CD4-positive, alpha-beta T cell treated with Interleukin-17A for 4 hours (primary cell): ENCODE measurements at places on chromosomes 1 and 21.

- no peak for DNase-seq
These were observed 11.8 kb downstream of the CFAP107 start for GRCh38 chr1:12757836-12758235.

DNA sequence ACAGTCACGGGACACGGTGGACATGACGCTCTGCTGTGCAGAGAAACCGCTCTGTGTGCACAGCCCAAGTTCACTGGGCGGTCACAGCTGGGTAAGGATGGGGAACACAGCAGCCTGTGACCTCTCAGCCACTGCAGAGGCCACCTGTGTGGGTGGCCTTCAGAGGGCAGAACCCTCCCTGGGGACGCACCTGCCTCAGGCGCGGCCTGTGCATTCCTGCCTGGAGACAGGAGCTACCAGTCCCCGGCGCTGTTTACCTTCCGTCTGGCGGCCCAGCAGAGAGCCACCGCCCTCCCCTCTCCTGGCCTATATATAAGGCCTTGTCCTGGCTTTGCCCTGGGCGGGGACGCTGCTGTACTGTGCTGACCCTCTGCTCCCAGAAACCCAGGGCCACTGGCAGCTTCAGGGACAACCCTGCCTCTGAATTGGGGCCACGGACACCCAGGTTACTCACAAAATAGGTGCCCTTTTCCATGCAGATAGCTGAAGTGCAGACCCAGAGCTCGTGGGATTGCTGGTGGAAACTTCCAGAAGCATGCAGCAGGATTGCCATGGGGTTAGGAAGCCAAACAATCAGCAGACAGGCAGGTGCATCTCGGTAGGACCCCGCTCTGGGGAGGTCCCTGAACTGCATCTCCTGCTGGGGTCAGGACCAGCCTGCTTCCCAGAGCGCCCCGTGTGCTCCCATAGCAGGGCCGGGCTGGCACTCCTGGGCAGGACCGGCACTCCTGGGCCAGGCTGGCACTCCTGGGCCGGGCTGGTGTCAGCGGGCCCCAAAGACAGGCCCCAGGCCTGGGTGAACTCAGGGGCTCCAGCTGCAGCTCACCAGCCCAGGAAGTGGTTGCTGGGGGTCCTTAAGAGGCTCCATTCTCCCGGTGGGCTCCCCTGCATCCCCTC, 83.6 kb downstream of the SIK1 start:
- no peak for DNase-seq

GRCh38 chr1:5009376-5010065, 355.1 kb downstream of the AJAP1 start:
- DNase-seq = no peak

GRCh38 chr1:115648717-115649691, 7.2 kb downstream of the VANGL1 start:
- DNase-seq = no peak

GRCh38 chr21:37855647-37856625, 60.3 kb downstream of the KCNJ6 start:
- DNase-seq = no peak

DNA sequence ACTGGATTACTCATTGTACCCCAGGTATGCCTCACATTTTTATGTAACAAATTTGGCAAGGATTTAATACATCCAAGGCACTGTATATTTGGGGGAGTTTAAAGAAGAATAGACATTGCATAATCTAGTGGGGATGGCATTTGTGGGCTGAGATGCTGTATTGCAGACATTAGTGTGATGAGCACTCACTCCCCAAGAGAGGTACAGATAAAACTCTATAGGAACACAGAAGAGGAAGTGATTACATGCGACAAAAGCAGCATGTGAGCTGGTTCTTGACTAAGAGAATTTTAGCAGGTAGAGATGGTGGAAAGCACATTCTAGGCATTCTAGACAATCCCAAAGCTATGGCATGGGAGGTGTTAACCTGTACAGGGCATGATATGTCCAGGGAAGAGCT, 24.2 kb upstream of the CDC14A start:
- no peak for DNase-seq

- DNase-seq = no peak
These were observed 90.7 kb downstream of the TENT5C start for GRCh38 chr1:117696561-117696960.

GRCh38 chr1:30816211-30817076, 58.9 kb upstream of the LAPTM5 start:
- DNase-seq = no peak

DNA sequence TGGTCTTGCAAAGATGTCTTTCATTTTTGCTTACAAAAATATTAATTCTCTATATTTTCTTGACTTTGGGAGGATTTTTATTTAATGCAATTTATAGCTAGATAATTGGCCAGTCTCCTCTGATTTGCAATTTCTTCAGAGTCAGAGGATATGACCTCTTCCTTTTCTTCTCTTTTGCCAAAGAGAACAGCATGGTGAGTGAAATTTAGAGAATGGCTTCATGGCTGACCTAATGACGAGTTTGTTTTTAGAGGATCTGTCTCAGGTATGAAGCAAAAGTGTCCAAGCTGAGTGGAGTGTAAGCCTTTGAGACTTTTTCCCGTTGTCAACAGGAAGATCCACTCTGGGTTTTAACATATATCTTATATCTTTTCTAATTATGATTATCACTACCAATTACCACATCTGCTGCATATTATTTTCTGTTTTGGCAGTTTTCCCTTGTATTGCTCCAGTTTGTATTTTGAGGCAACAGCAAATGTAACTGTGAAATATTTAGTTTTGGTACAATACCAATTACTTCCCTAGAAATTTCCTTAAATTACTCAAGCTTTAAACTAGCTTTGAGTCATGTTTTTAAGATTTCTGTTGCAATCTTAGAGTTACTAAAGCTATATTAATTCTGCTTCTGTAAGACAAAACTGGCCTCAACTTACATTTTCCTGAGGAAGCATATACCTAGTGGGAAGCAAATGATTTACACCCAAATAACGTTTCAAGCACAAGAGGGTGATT, 332.8 kb upstream of the ZRANB2 start:
- no peak for DNase-seq

GRCh38 chr1:214823311-214824117, 220.5 kb downstream of the CENPF start:
- no peak for DNase-seq

- DNase-seq = no peak
These were observed 78.0 kb downstream of the PTPN14 start for GRCh38 chr1:214473387-214473786.

- no peak for DNase-seq
These were observed 133.3 kb upstream of the F3 start for GRCh38 chr1:94674876-94675275.

- no peak for DNase-seq
These were observed 108.4 kb upstream of the DAB1 start for GRCh38 chr1:57532299-57532698.

DNA sequence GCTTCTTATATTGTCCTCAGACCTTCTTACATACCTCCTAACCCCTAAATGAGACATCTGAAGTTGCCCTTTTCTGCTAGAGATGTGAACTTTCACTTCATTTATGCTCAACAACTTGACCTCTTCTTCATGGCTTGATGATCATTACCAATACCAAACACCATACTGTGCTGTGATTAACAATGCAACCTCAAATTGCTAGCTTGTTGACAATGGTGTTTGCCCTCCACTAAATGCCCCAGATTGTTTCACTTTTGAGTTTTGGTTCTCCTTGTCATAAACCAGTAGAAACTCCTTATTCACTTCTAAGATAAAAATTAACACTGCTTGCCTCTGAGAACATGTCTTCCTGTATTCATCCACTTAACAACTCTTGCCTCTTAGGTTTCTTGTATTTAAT, 5.6 kb downstream of the JAK1 start:
- no peak for DNase-seq

GRCh38 chr1:100847361-100848082, 47.1 kb downstream of the EXTL2 start:
- DNase-seq = no peak

DNA sequence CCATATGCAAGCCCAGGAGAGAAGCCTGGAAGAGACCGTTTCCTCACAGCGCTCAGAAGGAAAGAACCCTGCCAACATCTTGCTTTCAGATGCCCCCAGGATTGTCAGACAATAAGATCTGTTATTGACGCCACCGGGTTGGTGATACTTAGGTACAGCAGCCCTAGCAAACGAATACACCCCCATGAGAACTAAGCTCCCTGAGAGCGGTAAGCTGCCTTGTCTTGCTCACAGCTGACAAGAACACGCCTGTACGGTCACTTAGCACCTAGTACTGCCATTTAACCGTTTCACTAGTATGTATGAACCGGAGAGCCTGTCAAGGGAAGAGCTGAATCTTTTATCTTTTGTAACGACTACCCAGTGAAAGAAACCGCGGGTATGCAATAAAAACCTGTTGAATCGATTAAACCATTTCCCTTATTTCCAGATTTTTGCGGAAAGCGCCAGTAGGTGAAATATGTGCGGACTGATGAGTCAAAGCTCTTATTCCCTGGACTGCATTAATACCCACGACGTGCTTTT, 619 bp upstream of the ZBTB8B start:
- no peak for DNase-seq

DNA sequence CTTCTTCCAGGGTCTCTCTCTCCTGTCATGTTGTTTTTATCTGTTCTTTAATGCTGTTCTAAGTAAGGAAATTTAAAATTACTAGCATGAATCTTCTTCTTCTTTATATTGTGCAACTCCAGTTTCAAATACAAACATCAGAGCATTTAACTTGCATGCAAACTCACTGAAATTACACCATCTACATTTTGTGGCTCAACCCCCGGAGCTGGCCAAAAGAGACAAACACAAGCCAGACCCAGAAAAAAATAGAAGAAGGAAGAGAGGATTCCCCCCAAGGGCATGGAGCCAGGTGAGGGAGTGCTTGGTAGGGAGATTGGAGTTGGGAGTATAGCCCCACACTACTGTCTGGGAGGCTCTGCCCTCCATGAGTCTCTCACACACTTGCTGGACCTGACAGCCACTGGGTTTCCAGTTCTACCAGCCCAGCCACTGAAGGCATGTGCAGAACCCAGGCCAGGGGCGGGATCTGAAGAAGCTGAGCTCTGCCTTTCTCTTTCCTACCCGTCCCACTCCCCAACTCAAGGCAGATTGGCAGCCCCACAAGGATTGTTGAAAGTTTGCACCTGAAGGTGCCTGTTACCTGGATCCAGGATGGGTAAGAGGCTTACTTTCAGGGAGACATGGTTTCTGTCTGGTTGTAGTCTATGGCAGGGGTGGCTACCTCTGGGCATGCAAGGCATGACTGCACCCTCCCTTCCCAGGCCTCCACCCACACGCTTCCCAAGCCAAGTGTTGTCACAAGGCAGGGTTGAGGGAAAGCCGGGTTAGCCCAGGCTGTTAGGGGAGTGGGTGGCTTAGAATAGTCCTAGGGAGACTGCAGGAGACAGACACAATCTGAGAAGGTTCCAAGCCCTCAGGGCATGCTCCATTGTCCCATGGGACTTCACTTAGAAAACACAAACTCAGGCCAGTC, 297.2 kb downstream of the TGFB2 start:
- DNase-seq = no peak

DNA sequence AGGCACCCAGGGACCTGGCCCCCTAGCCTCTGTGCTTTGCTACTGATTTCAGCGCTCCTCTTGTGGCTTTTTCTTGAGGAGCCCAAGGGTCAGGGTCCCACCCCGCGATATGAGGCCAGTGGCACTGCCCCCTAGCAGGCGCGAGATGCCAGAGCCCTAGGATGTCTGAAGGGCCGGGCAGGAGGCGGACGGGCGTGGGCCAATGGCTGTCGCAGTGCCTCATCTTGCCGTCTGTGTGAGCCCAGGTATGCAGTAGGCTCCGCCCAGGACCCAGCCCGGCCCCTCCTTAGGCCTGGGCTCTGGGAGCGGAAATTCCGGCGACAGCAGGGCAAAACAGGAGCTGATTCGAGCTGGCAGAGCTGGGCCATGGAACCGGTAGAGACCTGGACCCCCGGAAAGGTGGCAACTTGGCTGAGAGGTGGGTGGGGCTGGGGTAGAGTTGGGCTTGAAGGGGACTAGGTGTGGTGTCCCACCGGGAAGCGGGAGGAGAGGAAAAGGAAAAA, at the start of gene CNKSR1:
Gene CNKSR1 (plus strand): TSS at position 310 of the 503 bp plus-strand sequence. CDS start 57 bp downstream, at position 367.
- DNase-seq = peak; percentile 47

- no peak for DNase-seq
These were observed 11.6 kb downstream of the CDC42BPA start for GRCh38 chr1:227306689-227307088.

DNA sequence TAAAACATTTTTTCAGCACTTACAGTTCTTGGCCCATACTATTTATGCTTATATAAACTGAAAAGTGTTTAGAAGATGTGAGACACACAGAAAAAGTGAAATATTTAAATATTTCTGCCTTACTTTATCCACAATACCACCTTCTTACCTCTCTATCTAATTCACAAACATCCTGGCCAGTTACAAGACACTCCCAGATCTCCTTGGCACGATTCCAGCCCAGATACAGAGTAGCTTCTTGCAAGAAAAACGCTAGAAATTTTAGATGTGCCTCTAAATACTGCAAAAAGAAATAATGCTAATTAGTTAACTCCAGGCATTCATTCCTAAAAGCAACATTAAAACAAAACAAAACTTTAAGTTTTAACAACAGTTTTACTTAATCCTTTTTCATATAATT, 68.4 kb downstream of the USP24 start:
- peak; percentile 52 for DNase-seq
